Dermis blood vessel endothelial cell (primary cell): ENCODE measurements at places on chromosomes 4 and X.

GRCh38 chr4:67320645-67321044, 224.7 kb downstream of the CENPC start:
- DNase-seq = no peak

- DNase-seq = no peak
These were observed 214.9 kb upstream of the UGT8 start for GRCh38 chr4:114383721-114384120.

DNA sequence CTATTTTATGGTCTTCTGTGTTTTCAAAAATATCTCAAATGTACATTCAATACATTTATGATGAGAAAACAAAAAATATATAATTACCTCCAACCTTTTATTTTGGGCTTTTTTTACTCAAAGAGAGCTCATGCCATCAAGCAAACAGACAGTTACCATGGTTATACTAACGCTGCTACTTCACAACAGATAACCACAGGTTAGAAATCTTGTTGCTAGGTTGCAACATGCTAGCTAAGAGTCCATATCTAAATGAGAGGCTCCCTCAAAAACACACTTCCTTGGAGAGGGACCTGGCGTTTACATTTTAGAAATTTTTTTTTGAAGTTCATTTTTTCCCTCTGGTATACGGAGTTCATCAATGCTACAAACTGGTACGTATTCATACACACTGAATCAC, 44.3 kb downstream of the TBC1D9 start:
- no peak for DNase-seq

- DNase-seq = peak; percentile 32
These were observed 12.0 kb downstream of the MAB21L2 start for GRCh38 chr4:150593996-150594395.

DNA sequence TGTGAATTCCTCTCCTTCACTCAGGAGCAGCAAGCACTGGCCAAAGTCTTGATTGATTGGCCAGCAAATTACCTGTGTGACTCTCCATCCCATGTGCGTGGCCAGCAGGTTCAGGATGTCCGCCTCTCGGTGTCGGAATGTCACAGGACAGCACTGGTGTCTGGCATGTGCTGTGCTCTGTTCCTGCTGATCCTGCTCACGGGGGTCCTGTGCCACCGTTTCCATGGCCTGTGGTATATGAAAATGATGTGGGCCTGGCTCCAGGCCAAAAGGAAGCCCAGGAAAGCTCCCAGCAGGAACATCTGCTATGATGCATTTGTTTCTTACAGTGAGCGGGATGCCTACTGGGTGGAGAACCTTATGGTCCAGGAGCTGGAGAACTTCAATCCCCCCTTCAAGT, 20.4 kb downstream of the TLR2 start:
- no peak for DNase-seq
